ENCODE measurements at places on chromosomes 2 and 18.

DNA sequence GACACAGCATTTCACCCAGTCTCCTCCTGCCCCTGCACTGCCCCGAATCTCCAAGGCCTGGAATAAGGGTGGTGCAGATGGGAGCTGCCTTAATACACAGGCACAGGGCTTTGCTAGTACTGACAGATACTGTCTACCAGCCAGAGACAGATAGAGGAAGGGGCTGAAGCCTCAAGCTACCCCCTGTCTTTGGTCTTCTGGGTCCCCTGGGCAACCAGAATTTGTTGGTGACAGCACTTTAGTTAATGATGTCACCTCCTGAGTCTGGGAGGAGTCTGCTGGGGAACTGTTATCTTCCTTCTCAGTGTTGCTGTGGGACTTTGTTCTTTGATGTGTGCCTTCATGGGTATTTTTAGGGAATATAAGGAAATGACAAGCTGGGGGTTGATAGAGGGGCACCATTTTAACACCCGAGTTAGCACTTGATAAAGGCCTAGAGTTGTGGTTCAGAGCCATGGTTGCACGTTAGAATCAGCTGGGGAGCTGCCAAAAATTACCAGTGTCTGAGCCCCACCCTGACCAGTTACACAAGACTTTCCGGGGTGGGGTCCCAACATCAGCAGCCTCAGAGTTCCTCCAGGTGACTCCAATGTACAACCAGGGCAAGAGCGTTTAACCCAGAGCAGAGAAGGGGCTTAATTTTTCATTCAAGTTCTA is 136.8 kb downstream of the SMAD7 start:
- no peak for DNase-seq

DNA sequence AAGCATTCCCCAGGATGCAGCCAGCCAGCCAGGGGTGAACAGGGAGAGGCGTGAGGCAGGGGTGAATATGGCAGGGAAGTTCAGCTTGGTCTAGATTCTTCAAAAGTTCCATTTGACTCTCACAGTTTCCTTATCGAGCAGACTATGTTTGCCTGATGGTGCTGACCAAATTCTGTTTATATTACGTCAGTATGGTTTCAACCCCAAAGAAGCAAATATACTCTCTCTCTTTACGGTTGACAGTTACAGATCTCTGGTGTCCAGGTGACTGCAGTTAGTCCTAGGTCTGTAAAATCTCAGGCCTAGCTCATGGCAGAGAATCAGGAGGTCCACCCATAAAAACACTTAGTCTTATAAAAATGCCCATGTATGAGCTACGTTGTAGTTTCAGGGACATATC is 38.3 kb upstream of the DNMT3A start:
- no peak for DNase-seq

- DNase-seq, result peak; percentile 23
Observed at GRCh38 chr2:23561088-23561487, 176.1 kb downstream of the KLHL29 start.

- DNase-seq, result no peak
Observed at GRCh38 chr2:11090187-11090586, 65.1 kb upstream of the SLC66A3 start.

- no peak for DNase-seq
Observed at GRCh38 chr2:238130111-238130695, 8.3 kb upstream of the KLHL30 start.

DNA sequence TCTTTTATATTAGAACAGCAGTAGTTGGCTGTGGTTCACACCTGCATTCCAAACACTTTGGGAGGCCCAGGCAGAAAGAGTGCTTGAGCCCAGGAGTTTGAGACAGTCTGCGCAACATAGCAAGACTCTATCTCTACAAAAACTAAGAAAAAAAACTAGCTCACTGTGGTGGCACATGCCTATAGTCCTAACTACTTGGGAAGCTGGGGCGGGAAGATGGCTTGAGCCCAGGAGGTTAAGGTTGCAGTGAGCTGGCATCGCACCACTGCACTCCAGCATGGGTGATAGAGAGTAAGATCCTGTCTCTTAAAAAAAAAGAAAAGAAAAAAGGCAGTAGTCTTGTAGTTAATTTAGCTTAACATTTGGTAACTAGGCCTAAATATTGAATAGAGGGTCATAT is 136.6 kb downstream of the AGPS start:
- no peak for DNase-seq

GRCh38 chr2:145359561-145359960 is 839.6 kb upstream of the ZEB2 start:
- no peak for DNase-seq

- no peak for DNase-seq
Observed at GRCh38 chr2:126915903-126916302, 17.2 kb downstream of the TEX51 start.

DNA sequence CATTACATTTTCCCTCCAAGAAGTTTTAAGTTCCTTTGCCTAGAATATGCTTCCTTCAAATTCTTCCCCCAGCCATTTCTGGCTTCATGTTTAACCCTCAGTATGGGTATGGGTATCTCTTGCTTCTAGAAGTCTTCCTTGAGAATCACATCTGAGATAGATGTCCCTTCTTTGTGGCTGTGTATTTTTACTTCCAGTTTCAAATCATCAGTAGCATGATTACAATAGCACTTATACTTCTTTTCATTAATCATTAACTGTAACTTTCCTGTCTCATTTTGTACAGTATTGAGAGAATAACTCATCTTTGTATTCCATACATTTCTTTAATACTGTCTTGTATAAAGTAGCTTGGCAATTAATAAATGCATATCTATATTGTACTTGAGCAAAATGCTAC is 17.3 kb upstream of the PDE1A start:
- no peak for DNase-seq

GRCh38 chr2:165147186-165148045 is 56.4 kb downstream of the SCN3A start:
- DNase-seq, result no peak

GRCh38 chr18:31162825-31163435 is at the start of gene DSC1:
TSS of gene DSC1 (minus strand) at chr18:31162856. CDS start at chr18:31162594, 262 bp downstream.
- DNase-seq, result no peak

DNA sequence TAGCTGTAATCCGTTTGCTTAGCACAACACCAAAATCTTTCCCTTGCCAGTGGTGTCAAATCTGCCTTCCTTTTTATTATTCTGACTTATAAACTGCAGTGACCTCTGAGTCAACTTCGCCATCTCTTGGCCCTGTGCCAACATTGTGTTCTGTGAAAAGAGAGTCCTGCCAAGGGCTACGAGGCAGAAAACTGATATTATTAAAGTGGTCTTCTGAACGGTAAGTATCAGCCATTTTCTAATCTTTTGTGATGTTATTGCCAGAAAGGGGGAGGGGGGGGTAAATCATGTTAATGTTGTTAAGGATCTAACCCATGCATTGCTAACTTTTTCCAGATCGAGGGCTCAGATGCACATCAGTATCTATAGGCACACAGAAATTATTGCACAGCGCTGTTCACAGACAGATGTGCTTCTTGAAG is 121.5 kb upstream of the LTBP1 start:
- DNase-seq, result peak; percentile 61

DNA sequence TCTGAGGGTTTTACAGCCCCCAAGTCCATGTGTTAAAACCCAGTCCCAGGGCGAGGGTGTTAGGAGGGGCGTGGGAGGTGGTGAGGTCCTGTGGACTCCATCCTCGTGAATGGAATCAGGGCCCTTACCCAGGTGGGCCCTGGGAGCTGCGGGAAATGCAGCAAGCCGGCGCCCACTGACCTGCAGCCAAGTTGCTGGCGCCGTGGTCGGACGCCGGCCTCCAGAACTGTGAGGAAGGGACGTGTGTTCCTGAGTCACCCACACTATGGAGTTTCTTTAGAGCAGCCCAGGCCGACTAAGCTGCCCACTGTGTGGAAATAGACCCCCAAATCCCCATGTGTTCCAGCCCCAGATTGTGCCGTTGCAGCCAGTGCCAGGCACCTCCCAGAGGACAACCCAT is 26.4 kb downstream of the CTDP1 start:
- DNase-seq, result no peak

DNA sequence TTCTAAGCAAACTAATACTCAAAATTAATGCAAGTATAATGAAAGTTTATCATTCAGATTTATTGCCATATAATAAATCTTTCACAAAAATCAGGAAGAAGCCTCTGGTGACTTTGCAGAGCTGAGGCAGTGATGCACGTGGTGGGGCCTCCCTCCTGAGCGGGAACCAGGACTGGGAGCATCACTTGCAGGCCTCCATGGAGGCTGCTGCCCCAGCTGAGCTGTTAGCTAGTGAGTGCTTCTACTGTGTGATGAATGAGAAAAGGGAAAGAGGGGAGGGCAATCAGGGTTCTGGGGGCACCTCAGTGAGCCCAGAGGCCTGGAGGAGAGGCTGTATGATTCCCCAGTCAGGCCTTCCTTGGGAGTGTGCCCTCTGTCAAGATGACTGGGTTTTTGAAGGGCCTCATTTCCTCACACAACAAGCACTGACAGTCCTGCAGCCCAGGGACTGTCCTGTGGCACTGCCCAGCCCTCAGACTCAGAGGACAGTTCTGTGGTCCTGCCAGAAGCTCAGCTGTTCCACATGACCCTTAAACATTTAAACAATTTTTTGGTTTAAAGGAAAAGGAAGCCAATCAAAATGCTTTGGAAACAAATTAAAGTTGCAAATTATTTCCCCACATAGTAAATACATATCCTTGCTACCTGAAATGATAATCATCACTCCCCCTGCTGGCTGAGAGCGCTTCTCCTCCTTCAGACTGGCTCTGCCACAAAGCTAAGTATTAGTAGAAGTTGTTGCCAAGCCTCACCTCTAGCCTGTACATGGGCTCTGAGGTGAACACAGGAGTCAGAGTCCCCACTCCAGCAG is 90.9 kb upstream of the SMAD7 start:
- peak; percentile 64 for DNase-seq

GRCh38 chr2:229408962-229409361 is 137.9 kb upstream of the PID1 start:
- no peak for DNase-seq

GRCh38 chr2:45739796-45740485 is 88.5 kb downstream of the PRKCE start:
- DNase-seq, result no peak

- no peak for DNase-seq
Observed at GRCh38 chr2:158181171-158181570, 79.5 kb downstream of the UPP2 start.

DNA sequence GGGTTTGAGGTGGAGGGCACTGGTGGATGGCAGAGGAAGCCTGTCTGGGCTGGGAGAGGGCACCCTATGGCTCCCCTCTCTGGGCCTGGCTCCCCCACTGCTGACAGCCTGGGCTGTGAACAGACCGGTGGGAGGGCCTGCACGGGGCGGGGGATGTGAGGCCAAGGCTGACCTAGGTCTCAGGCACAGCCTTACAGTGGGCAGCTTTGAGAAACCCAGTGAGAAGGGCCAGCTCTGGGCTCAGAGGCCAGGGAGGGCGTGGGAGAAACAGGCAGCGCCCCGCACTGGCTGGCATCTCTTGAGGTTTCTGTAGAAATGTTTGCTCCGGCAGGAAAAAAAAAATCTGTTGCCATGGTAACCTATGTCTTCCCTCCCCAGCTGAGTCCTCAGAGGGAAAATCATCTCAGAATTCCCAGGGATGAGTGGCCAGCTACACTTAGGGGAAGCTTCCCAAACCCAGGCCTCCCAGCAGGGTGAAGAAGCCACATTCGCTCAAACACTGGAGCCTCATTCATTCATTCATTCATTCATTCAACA is 71.7 kb upstream of the TAF1B start:
- peak; percentile 86 for DNase-seq

- no peak for DNase-seq
Observed at GRCh38 chr18:13300029-13300428, 81.5 kb downstream of the LDLRAD4 start.

- DNase-seq, result no peak
Observed at GRCh38 chr2:50097148-50097547, 934.8 kb downstream of the NRXN1 start.

DNA sequence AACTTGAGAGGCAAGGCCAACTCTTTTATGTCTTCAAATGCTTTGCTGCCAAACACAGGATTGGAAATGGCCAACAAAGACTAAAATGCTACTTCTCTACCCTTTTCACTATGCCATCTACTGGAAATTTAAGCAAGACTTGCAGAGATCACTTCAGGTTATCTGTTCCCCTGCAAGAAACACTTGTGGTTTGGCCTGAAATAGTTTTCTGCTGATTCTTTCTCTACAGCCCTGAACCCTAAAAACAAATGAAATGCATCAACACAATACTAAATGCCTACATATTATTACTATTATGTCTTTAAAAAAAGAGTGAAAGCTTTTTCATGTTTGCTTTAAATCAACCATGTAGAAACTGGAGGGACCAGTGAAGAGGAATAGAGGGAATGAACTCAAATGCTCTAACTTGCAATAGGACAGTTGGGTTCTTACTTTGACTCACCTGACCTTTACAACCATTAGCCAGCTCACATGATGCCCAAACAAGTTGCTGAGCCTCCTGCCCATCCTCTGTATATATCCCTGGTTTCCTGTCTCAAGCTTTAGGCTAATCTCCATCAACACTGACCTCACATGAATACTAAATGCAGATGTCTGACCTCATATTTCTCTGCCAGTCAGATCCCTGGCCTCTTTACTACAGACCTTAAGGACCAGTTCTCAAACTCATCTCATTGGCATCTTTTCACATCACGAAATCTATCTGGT is 17.5 kb upstream of the ADAM17 start:
- peak; percentile 76 for DNase-seq

DNA sequence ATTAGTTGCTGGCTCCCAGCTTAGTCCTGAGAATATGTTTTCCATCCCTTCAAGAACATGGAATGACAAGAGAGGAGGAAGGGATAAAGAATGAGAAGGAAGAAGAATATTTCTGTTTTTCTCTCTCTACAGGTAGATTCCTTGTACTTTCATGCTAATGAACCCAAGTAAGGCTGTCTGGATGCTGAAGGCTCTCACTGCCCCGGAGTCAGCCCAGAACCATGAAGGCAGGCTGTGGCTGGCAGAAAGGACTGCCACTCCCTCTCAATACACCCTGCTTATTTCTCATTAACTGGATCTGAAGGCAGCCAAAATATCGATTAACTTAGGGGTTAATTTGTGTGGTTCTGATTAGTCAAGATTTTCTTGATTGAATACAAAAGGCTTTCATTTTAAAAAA is 93.1 kb upstream of the NPAS2 start:
- no peak for DNase-seq

DNA sequence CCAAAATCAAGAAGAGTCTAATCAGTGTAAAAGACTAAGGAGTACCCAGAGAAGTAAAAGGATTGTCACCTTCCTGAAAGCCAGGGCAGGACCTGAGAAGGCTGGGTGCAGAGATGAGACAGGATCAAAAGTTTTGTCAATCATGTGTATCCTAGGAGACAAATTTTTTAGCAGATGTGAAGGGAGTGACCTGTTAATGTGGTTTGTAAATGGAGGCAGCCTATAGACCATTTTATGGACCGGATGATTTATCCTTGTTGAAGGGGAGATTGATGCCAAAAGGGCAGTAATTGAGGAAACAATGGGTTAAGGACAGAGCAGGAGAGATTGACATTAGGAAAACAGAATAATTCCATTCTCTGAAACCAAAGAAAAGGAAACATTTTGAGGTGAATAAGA is 813 bp downstream of the NDC80 start:
- no peak for DNase-seq
